Mesothelial cell of epicardium (in vitro differentiated cells): ENCODE measurements at places on chromosomes 6 and 20. TPM values are rescaled to one million over a fixed set of nuclear protein-coding genes. Genes with fewer than 3 reads are reported as not detected.

DNA sequence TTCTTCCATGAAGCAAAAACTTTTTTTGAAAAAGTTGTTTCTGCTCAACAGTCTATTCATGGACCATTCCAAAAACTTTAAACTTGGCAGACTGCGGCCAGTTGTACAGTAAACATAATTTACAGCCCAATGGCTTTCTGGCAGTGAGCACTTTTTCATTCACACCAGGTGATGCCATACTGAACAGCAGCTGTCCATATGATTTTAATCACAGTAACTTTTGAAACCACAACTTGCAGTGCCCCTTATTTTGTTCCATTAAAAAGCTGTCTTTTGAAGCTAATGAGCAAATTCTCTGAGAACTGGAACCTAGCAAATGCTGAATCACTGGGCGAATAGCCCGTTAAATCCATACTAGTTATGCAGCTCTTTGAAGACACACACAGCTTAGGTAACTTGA, 576.6 kb downstream of the PTPRT start:
- no peaks in the 10 kb centered on the region for H3K27me3 ChIP-seq
- H3K4me3 ChIP-seq: no peak overlapping the region
- H3K36me3 ChIP-seq: no peaks in the 10 kb centered on the region
- no peaks in the 10 kb centered on the region for H3K4me1 ChIP-seq

GRCh38 chr6:9521152-9521530, 893.7 kb downstream of the TFAP2A start:
- no peak for DNase-seq
- H3K36me3 ChIP-seq: no peaks in the 10 kb centered on the region
- peaks cover 44% of the 10 kb centered on the region for H3K4me1 ChIP-seq

DNA sequence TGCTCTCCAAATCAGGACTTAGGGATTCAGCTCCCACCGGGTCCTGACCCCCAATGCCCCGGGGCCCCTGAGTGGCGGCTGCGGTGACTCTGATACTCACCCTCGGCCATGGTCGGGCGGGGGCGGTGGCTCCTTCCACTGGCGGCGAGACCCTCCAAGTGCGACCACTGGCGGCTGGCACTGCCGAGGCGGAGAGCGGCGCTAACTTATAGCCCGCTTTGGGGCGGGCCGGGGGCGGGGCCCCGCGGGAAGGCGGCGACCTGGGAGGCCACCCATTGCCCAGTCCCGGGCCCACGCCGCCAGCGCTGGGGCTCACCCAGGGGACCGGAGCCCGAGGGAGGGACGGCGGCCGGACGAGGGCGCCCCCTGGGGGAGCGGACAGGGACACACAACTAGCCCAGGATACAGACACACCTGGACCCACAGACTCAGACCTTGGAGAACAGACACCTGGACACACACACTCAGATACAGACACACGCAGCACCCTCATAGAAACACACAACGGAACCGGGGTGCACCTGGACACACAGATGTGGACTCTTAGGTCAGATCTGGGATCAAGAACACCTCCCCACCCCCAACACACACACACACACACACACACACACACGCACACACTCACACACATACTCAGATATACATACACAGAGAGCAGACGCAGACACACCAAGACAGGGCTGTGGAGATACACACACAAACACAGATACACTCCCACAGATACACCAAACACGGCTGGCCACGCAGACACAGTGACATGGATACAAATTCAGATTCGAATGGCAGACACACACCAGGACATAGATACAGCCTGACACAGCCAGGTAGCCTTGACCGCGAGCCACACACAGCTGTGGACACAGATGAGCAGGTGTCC, at the start of gene TGM2:
TGM2 (minus strand) TSS at position 182 of the 877 bp plus-strand sequence; CDS start at position 110, 72 bp downstream.
- no peaks in the 10 kb centered on the region for H3K27me3 ChIP-seq
- peak; percentile 76 for DNase-seq
- H3K36me3 ChIP-seq: no peaks in the 10 kb centered on the region
- peak within 1 kb of the TSS; percentile 55 for H3K4me3 ChIP-seq
- peak within 1 kb of the TSS; percentile 30 for H3K27ac ChIP-seq

DNA sequence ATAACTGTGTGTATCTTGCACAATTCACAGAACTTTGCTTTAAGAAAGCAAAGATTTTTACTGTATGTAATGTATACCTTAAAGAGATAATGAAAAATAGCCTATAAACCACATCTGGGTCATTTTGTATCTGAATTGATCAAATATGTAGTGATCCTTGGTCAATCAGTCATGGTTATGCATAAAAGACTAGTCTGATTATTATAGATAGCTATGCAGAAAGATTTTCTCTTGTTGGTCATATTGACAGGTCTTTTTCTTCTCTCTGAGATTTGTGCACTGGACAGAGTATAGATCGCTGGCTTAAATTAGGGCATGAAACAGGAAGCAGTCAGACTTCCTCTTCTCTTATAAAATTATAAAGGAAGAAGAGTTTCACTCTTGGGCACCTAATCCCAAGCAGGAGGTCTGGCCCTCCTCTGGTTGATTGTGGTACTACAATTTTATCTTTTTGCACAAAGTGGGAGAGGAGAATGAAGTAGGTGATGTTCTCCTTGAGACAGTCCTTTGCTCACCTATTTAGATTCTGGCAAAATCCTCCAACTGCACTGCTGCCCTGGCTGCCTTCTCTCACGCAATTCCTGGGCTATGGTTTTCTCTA, 380.9 kb upstream of the RGS17 start:
- H3K36me3 ChIP-seq: no peaks in the 10 kb centered on the region
- no peak for DNase-seq
- no peak overlapping the region for H3K27ac ChIP-seq
- H3K4me3 ChIP-seq: no peak overlapping the region
- no peaks in the 10 kb centered on the region for H3K4me1 ChIP-seq

PRPH2 gene
- total RNA-seq: 0.11 to 0.16 TPM (median 0.11 TPM) in 3 replicates

DNA sequence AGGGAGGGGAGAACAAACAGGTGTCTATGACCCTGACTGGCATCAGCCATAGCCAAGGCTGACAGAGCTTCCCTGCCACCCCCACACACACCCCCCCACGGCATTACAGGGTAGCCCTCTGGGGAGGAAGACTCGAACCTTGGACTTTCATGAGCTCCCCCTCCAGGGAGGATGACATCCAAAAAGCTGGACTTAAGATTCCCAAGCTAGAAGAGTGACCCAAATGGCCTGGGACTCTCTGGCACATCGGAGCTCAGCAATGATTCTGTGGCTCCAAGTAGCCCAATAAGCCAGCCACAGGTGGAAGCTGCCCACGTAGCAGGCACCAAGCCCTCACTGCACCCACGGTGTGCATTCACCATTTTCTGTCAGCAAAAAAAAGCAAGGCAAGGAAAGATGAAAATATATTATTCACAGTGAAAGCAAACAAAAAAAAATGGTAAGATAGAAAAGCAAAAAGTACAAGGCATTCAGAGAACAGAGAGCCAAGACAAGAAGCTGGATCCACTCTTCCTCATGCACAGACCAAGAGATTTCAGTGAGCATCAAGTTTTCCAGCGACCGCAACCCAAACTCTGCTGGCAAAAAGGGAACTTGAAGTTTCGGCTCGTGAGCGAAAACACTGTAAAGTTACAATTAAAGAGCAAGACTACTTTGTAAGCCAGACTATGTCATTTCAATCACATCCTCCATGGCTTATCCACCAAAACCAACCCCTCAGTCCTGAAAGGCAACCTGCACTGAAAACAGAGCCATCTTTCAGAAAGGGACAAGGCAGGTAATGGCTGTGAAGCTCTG, 10.9 kb downstream of the JAG1 start:
- peaks cover 72% of the 10 kb centered on the region for H3K4me1 ChIP-seq
- H3K27me3 ChIP-seq: no peaks in the 10 kb centered on the region
- peaks cover 47% of the 10 kb centered on the region for H3K36me3 ChIP-seq

GRCh38 chr6:170533792-170534191, 19.3 kb downstream of the PSMB1 start:
- H3K4me1 ChIP-seq: peaks cover 5% of the 10 kb centered on the region
- DNase-seq: no peak

- no peaks in the 10 kb centered on the region for H3K36me3 ChIP-seq
- peaks cover 19% of the 10 kb centered on the region for H3K4me1 ChIP-seq
- H3K27me3 ChIP-seq: no peaks in the 10 kb centered on the region
- no peak overlapping the region for H3K27ac ChIP-seq
- no peak overlapping the region for H3K4me3 ChIP-seq
- no peak for DNase-seq
Observed at GRCh38 chr6:40728643-40729042, 141.5 kb upstream of the LRFN2 start.

- no peak overlapping the region for H3K4me3 ChIP-seq
- no peaks in the 10 kb centered on the region for H3K27me3 ChIP-seq
- H3K36me3 ChIP-seq: peaks cover 30% of the 10 kb centered on the region
- DNase-seq: no peak
- H3K27ac ChIP-seq: no peak overlapping the region
Observed at GRCh38 chr20:36519944-36520343, 21.4 kb upstream of the MYL9 start.

- peaks cover 7% of the 10 kb centered on the region for H3K36me3 ChIP-seq
- H3K27me3 ChIP-seq: no peaks in the 10 kb centered on the region
- H3K4me1 ChIP-seq: peaks cover 75% of the 10 kb centered on the region
- H3K27ac ChIP-seq: peak overlapping the region; percentile 100
- H3K4me3 ChIP-seq: no peak overlapping the region
- DNase-seq: no peak
Observed at GRCh38 chr6:167851370-167851952, 24.8 kb downstream of the AFDN start.

EBF4 gene
- total RNA-seq: 65.5 to 78.8 TPM (median 66.4 TPM) in 3 replicates

- peaks cover 32% of the 10 kb centered on the region for H3K27me3 ChIP-seq
- H3K4me1 ChIP-seq: no peaks in the 10 kb centered on the region
- H3K4me3 ChIP-seq: no peak overlapping the region
- H3K36me3 ChIP-seq: no peaks in the 10 kb centered on the region
- DNase-seq: no peak
Observed at GRCh38 chr6:150099546-150099945, 30.6 kb upstream of the ULBP3 start.

DNA sequence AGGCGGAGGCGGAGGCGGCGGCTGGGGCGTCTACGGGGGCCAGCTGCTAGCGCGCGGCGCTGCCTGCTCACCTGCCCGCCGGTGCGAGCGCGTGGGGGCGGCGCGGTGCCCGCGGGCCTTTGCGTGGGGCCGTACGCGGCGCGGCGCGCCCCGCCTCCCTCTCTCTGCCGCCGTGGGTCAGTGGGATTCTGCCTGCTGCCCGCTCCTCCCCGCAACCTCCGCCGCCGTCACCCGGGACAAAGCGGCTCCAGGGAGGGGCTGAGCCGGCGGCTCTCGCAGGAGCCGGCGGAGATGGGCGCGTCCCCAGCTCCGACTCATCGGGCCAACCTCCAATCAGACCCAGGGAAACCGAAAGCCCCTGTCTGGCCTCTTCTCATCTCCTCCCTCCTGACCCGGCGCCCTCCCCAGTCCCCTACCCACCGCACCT, at the start of gene RCAN2:
RCAN2 (minus strand) TSS at position 249 of the 427 bp plus-strand sequence.
- no peaks in the 10 kb centered on the region for H3K36me3 ChIP-seq
- H3K4me3 ChIP-seq: peak within 1 kb of the TSS; percentile 67
- peaks cover 12% of the 10 kb centered on the region for H3K4me1 ChIP-seq
- peaks cover 82% of the 10 kb centered on the region for H3K27me3 ChIP-seq
- H3K27ac ChIP-seq: no peak within 1 kb of the TSS

GRCh38 chr6:113843500-113844073, 13.6 kb upstream of the MARCKS start:
- no peak overlapping the region for H3K4me3 ChIP-seq
- peaks cover 30% of the 10 kb centered on the region for H3K4me1 ChIP-seq
- no peak for DNase-seq
- no peaks in the 10 kb centered on the region for H3K36me3 ChIP-seq
- no peaks in the 10 kb centered on the region for H3K27me3 ChIP-seq

DNA sequence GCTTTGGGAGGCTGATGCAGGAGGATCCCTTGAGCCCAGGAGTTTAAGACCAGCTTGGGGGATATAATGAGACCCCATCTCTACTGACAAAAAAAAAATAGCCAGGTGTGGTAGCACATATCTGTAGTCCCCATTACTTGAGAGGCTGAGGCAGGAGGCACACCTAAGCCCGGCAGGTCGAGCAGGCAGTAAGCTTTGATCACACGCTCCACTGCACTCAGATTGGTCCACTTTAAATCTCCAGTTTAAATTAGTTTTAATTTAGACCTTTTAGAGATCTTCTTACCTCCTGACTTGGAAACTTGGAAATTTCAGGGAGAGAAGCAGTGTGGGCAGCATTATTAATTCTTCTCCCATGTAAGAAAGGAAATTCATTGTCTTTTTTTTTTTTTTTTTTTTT, 16.8 kb upstream of the PLCB4 start:
- no peak overlapping the region for H3K4me3 ChIP-seq
- H3K36me3 ChIP-seq: no peaks in the 10 kb centered on the region
- H3K27me3 ChIP-seq: no peaks in the 10 kb centered on the region

GRCh38 chr6:80467408-80467807, 360.9 kb downstream of the BCKDHB start:
- DNase-seq: no peak
- H3K27ac ChIP-seq: no peak overlapping the region
- peaks cover 5% of the 10 kb centered on the region for H3K4me1 ChIP-seq

- H3K4me3 ChIP-seq: no peak overlapping the region
- peaks cover 32% of the 10 kb centered on the region for H3K4me1 ChIP-seq
- no peaks in the 10 kb centered on the region for H3K27me3 ChIP-seq
Observed at GRCh38 chr6:153729189-153729588, 309.9 kb upstream of the OPRM1 start.
